ENCODE measurements at places on chromosomes 3 and 15. TPM values are rescaled to one million over a fixed set of nuclear protein-coding genes. Genes with fewer than 3 reads are reported as not detected.

NEO1 gene
- total RNA-seq, result 4.3 TPM

- no peak overlapping the region for H3K27ac ChIP-seq
- no peaks in the 10 kb centered on the region for H3K4me1 ChIP-seq
- H3K36me3 ChIP-seq, result no peaks in the 10 kb centered on the region
- no peak for DNase-seq
- no peak overlapping the region for H3K4me3 ChIP-seq
Measured at GRCh38 chr15:61633951-61634350, 404.8 kb upstream of the RORA start.

DNA sequence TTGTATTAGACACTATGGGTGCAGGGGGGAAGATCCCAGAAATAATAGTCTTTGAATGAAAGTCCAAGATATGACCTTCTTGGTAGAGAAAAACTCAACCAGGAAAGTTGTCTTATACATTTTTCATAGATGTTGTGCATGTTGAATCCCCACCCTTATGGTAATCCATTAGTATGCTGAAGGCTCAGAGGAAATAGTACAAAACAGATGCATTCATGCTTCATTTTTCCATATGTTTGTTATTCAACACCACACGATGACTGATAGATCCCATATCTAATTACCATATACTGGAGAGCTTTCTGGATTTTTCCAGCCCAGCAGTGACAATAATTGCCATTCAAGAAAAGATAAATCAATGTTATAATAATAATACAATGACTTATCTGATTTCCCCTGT lies 487.4 kb downstream of the FGF12 start:
- H3K27ac ChIP-seq, result no peak overlapping the region
- H3K4me3 ChIP-seq, result no peak overlapping the region
- H3K36me3 ChIP-seq, result no peaks in the 10 kb centered on the region
- DNase-seq, result no peak
- no peaks in the 10 kb centered on the region for H3K27me3 ChIP-seq
- H3K4me1 ChIP-seq, result no peaks in the 10 kb centered on the region

DNA sequence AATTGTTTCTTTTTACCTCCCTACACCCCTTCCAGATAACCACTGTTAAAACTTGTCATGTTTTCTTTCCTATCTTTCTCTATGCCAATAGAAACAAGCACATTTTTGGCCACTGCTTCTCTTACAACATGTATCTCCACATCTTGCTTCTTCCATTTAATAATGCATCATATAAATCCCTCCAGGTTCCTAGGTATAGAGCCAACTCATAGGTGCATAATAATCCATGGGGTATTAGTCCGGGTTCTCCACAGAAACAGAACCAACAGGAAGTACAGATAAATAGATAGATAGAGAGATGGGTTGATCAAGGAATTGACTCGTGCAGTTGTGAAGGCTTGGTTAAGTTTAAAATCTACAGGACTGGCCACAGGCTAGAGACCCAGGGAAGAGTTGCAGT lies 41.5 kb upstream of the PSMD6 start:
- DNase-seq, result no peak
- H3K27me3 ChIP-seq, result peaks cover 15% of the 10 kb centered on the region
- H3K27ac ChIP-seq, result no peak overlapping the region
- no peak overlapping the region for H3K4me3 ChIP-seq
